Fibroblast of lung (primary cell): ENCODE measurements at places on chromosomes 16 and 17. TPM values are rescaled to one million over a fixed set of nuclear protein-coding genes. Genes with fewer than 3 reads are reported as not detected.

GRCh38 chr17:14919631-14920213 lies 345.4 kb downstream of the PMP22 start:
- DNase-seq: no peak

CCL5 gene
- not detected in 2 replicates for total RNA-seq

GSDMA gene
- total RNA-seq: not detected in 2 replicates

GRB7 gene
- under 0.01 and 0.77 TPM in 2 replicates for total RNA-seq

ZNF287 gene
- 5.4 and 6.6 TPM in 2 replicates for total RNA-seq
